Suppressor macrophage treated with lipopolysaccharide for 1 hour (primary cell): ENCODE measurements at places on chromosomes 11 and 22.

GRCh38 chr11:93089474-93090102 lies 108.2 kb downstream of the SLC36A4 start:
- DNase-seq, result peak; percentile 79

- peak; percentile 27 for DNase-seq
Observed at GRCh38 chr11:4039011-4039410, 55.6 kb upstream of the RRM1 start.

- no peak for DNase-seq
Observed at GRCh38 chr11:19987331-19987801, 172.9 kb downstream of the DBX1 start.

GRCh38 chr22:16959345-16959930 lies 48.6 kb downstream of the GAB4 start:
- no peak for DNase-seq

- DNase-seq, result peak; percentile 71
Observed at GRCh38 chr11:88301488-88302140, 35.9 kb downstream of the CTSC start.

GRCh38 chr11:12802418-12803085 lies 128.3 kb downstream of the TEAD1 start:
- DNase-seq, result no peak

- DNase-seq, result no peak
Observed at GRCh38 chr22:46646531-46647215, 26.5 kb downstream of the GRAMD4 start.

- no peak for DNase-seq
Observed at GRCh38 chr11:70786021-70786665, 387.8 kb downstream of the CTTN start.

DNA sequence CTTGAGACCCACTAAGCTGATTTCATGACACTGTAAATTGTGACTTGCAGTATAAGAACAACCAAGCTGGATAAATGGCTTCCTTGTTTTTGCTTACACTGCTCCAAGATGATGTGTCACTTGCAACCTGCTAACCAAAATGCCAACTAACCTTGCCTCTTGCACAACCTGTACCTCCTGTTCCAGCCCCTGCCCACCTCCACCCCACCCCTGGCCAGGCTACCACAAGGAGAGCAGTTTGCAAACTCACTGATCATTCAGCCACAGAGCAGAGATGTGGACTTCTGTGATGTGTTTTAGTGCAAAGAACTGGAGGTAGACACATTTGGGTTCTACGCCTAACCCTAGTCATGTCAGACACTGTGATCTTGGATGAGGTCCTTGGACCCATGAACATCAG lies 4.3 kb upstream of the APOL6 start:
- no peak for DNase-seq

DNA sequence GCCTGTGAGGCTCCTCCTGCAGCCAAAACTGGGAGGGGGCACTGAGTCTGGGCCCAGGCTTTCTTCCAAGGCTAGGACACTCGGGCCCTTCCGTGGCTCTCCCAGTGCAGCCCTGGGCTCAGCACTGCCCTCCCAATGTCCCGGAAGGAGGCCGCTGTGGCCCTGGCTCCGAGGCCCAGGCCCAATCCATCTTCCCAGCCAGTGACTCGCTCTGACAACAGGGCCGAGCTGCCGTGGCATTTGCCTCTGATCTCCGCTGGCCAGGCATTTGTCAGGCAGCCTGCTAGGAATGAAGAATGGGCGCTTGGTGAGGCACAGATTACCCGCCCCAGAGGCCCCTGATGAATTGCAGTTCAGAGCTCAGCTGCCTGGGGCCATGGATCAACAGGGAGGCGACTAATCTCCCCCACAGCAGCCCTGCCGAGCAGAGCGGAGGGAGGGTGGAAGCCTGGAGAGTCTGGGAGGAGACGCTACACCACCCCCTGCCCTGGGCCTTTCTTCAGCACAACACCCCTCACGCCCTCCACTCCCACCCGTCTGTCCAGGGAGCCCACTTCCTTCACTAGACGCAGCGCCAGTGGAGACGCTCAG lies 8.3 kb downstream of the FXYD2 start:
- peak; percentile 48 for DNase-seq

- DNase-seq, result no peak
Observed at GRCh38 chr22:37918580-37919270, 12.6 kb downstream of the MICALL1 start.

DNA sequence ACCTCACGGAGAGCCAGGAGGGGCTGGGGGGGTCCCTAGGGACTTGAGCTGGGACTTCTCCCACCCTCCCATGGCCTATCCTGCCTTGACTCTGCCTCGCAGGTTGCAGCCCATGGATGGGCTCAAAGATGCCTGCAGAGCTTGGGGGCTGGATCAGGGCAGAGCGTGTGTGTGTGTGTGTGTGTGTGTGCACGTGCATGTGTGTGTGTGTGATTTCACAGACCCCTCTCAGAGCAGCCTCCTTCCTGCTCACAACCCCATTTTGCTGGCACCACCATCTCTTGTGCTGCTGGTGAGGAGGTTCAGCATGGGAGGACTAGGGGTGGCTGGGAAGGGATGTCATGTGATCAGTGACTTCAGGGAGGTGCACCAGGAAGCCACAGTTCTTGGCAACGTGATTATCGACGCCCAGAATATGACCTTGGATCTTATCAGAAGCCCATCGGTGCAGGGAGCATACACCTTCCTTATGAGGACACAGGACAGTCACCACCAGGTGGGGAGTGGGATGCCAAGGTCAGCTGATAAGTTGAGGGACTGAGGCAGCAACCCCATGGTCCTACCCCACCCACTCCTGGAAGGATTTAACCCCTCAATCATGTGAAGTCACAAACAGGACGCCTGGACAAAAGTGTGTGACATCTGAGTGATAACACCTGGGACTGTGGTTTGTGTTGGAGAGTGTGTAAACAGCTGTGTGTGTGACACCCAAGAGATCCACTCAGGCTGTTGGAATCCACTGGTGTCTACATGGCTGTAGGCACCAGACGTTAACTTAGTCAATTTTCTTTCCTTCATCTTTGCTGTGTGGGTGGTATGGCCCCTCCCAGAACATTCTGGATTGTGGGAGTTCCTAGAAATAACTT lies 1.8 kb upstream of the NAALADL1 start:
- DNase-seq, result no peak

DNA sequence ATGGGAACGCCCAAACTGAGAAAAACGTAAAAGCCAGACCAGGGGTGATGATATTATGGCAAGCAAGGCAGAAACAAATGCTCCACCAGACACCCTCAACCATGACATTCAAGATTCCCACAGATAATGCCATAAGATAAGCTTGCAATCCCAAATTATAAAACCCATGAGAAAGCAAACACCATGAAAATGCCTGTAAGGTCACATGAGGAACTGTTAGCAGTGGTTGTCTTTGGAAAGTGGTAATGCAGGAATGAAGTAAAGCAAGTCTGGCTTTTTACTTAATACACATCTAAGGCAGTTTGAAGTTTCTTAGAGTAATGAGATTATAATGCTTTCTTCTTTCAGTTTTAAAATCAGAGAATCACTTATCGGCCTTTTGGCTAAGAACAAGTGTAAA lies 111.0 kb downstream of the MN1 start:
- DNase-seq, result no peak

DNA sequence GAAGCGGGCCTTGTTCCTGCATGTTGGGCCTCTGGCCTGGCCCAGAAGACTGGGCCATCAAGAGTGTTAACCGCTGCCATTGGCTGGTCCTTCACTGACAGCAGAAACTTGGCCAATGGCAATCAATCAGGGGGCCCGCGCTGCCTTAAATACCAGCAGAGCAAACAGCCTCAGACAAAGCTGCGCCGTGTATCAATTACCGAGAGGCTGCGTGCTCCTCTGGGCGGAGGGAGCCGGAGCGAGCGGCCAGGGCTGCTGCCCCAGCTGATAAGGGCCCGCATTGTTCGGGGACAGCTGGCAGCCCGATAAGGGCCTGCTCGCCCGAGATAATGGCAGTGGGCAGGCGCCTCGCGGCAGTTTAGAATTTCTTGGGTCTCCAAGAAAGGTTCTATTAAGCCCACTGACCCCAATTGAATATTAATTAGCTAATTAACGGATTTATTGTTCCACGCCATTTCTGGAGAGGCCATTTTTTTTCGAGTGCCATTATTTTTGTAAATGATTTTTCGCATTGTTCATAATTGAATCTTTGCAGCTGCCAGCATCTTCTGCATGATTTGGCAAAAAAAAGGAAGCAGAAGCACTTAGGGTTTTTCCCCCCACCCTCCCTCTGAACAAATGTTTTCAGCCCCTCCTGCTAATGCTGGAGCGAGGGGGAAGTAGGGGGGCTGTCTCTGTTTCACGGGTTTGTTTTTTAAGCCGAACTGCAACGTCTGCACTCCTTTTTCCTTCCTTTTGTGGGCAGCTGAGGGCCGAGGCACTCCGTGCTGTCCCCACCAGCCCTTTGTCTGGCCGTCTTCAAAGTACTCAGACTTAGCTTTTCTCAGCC lies 37.6 kb upstream of the RIC3 start:
- DNase-seq, result peak; percentile 78

- peak; percentile 68 for DNase-seq
Observed at GRCh38 chr11:68632802-68633201, 51.5 kb upstream of the GAL start.

- DNase-seq, result no peak
Observed at GRCh38 chr22:36321797-36322601, 65.8 kb downstream of the MYH9 start.

DNA sequence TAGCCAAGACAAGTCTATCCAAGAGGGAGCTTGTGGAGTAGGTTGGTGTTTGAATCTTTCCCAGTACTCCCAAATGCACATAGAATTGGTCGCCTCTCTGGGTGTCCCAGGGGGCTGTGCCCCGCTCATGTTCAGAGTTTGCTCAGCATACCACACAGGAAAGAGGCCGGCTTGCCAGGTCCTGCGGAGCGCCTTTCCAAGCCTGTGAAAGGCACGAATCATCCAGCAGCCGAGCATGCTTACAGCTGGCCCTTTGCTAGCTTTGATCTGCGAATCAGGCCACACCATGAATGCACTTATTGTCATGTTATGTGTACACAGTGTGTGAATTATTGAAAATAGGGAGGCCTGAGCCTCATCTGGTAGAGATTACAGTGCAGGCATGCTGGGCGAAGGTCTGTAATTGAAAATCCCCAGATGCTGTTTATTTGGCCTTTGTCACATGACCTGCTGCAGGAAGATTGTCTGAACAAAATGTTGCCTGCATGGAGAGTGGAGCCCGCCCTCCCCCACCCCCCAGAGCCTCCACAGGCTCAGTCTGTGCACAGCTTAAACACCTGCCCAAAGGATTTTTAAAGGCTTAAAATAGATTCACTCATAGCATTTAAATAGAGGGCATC lies 163.3 kb upstream of the RASSF10 start:
- DNase-seq, result no peak
